ENCODE measurements at places on chromosomes 7 and 10. TPM values are rescaled to one million over a fixed set of nuclear protein-coding genes. Genes with fewer than 3 reads are reported as not detected.

GRCh38 chr10:88017781-88018180 lies 154.4 kb downstream of the PTEN start:
- ATAC-seq, result no peak

DNA sequence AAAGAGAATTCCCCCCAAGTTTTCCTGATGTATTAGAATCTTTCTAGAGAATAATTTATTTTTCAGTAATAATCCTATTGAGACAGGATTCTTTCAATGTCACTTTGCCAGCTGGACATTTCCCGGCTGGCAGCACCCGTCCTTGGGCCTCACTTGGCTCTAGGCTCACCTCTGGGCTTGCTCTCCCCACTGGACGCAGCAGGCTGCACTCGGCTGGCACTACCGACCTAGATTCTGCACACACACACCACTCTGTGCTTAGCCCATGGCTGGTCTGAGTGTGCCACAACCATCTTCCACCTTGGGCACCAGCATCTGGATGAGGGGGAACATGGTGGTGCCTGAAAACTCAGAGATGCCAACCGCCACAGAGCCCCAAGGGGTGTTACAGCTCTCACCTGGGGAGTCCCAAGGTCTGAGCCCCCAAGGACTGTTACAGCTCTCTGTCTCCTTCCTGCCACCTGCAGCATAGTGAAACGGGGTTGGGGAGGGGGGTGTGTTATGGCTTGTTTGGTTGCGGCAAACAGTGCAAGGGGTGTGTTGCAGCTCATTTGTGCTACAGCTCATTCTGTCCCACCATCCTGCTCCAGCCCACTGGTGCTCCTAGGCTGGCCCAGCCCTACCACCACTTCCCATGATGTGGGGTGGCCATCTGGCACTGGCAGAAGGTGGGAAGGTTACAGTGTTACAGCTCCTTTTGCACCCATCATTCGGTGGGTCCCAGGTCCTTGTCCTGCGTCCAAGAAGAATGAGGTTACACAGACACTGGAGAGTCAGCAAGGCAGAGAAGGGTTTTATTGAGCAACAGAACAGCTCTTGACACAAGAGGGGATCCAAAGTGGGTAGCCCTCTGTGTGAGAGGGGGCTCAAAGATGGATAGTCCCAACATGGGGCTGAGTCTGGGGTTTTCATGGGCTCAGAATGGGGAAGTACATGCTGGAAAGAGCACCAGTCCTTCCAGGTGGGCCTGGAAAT lies 2.1 kb downstream of the GALNTL5 start:
- ATAC-seq, result no peak

GRCh38 chr7:76512941-76513816 lies 2.8 kb downstream of the UPK3B start:
- ATAC-seq, result no peak

- ATAC-seq, result no peak
Observed at GRCh38 chr7:4641091-4641666, 40.9 kb upstream of the FOXK1 start.

Gene KIAA1549
- total RNA-seq, result 1.8 TPM

Gene MYO1G
- total RNA-seq, result 1.4 TPM

Gene PILRA
- 2.5 TPM for total RNA-seq

Gene NUTM2D
- 3.0 TPM for total RNA-seq

Gene OR9A2
- total RNA-seq, result not detected

Gene SKIDA1
- total RNA-seq, result 6.5 TPM

GRCh38 chr7:101935521-101936141 lies 118.2 kb downstream of the CUX1 start:
- ATAC-seq, result peak; percentile 51

GRCh38 chr10:69914398-69915214 lies 112.9 kb downstream of the COL13A1 start:
- peak; percentile 70 for ATAC-seq

GRCh38 chr10:31099094-31099493 lies 67.4 kb upstream of the ZNF438 start:
- ATAC-seq, result no peak

GRCh38 chr10:33212061-33212748 lies 122.3 kb downstream of the NRP1 start:
- ATAC-seq, result peak; percentile 32
